ENCODE measurements at places on chromosomes 12 and 14. TPM values are rescaled to one million over a fixed set of nuclear protein-coding genes. Genes with fewer than 3 reads are reported as not detected.
A peak's percentile ranks its signal among the peaks of the same experiment; 100 is the strongest.

TRIP11 gene
- polyA plus RNA-seq: 6.5 TPM

CEBPE gene
- polyA plus RNA-seq: 0.13 TPM

- peaks cover 7% of the 10 kb centered on the region for H3K4me1 ChIP-seq
- no peak overlapping the region for H3K27ac ChIP-seq
- no peak for DNase-seq
- H3K4me3 ChIP-seq: no peak overlapping the region
- no peaks in the 10 kb centered on the region for H3K36me3 ChIP-seq
Observed at GRCh38 chr12:15880721-15881120, 1.5 kb upstream of the STRAP start.

DNA sequence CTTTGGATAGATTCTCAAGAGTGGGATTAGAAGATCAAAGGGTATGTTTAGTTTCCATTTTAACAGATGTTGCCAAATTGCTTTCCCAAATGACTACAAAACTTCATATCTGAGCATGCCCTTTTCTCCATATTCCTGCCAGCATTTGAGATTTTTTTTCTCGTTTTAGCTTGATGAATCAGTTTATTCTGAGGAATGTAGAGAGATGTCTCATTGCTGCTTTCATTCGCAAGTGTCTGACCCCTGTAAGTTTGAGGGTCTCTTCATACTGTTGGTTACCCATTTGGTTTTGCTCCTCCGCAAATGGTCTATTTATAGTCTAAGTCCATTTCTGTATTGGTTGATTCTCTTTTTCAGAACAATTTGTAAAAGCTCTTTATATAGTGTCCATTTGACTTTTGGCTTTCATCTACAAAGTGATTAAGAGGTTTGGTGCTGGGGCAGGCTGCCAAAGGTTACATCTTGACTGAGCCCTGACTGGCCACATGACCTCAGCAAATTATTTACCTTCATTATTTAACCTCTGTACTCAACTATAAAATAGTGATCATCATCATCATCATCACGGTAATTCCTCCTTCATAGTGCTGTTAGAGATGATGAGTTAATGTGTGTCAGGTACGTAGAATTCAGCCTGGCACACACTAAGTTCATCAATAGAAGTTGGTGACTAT is 33.6 kb downstream of the HCAR2 start:
- H3K4me3 ChIP-seq: no peak overlapping the region
- H3K4me1 ChIP-seq: no peaks in the 10 kb centered on the region
- H3K36me3 ChIP-seq: no peaks in the 10 kb centered on the region
- no peak overlapping the region for H3K27ac ChIP-seq

- H3K27me3 ChIP-seq: no peaks in the 10 kb centered on the region
- DNase-seq: peak; percentile 73
- H3K4me3 ChIP-seq: no peak overlapping the region
Observed at GRCh38 chr14:76267322-76268046, 108.5 kb upstream of the ESRRB start.

- H3K36me3 ChIP-seq: no peaks in the 10 kb centered on the region
- H3K27ac ChIP-seq: no peak overlapping the region
- H3K4me1 ChIP-seq: no peaks in the 10 kb centered on the region
- H3K4me3 ChIP-seq: no peak overlapping the region
- DNase-seq: no peak
Observed at GRCh38 chr12:38934078-38934584, 28.7 kb upstream of the CPNE8 start.

All from small intestine (tissue), 16 donors.